Activated CD4-positive, alpha-beta T cell treated with anti-CD3 and anti-CD28 coated beads for 36 hours (primary cell): ENCODE measurements at places on chromosomes 1 and 21. TPM values are rescaled to one million over a fixed set of nuclear protein-coding genes. Genes with fewer than 3 reads are reported as not detected.

DNA sequence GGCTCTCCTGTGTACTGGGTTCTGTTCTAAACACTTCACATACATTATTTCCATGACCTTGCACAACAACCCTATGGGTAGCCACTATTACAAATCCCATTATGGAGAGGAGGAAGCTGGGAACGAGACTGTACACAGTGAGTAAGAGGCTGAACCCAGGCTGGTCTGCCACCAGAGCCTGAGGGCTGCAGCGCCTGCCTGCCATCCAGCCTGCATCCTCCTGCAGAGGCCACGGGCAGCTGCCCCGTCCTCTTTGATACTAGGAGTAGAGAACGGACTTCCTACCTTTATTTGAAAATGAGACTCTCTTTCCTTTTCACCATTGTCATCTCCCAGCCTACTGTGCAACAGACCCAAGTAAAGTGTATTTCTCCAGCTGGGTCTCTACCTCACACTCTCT lies 370.0 kb downstream of the HHAT start:
- no peak for DNase-seq

The TMEM51 gene
- not detected for total RNA-seq

The PYHIN1 gene
- 5.6 TPM for total RNA-seq

DNA sequence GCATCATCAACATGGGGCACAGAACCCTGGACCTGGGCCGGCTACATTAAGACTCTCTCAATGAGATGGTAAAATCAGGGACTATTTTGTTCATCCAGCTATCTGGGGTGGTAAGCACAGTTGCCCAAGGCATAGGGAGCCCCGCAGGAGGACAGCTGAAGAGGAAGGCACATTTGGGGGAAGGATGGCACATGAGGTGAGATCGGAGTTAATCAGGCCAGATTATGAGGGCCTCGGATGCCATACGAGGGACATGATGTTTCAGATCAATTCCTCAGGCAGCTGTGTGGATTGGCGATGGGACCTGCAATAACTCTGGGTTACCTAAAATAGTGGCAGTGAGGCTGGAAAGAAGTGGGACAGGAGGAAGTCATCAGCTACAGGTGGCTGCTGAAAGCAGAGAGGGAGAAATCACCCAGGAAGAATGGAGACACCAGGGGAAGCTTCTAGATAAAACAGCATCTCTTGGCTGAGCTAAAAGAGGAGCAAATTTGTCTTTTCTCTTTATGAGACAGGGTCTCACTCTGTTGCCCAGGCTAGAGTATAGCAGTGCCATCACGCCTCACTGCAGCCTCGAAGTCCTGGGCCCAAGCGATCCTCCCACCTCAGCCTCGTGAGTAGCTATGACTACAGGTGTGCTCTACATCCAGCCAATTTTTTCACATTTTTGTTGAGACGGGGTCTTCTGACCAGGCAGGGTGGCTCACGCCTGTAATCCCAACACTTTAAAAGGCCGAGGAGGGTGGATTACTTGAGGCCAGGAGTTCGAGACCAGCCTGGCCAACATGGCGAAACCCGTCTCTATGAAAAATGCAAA lies 21.1 kb downstream of the TOMM20 start:
- DNase-seq = no peak

The PLA2G2C gene
- 0.43 TPM for total RNA-seq

GRCh38 chr21:42785666-42786427 lies 93.5 kb downstream of the WDR4 start:
- no peak for DNase-seq

DNA sequence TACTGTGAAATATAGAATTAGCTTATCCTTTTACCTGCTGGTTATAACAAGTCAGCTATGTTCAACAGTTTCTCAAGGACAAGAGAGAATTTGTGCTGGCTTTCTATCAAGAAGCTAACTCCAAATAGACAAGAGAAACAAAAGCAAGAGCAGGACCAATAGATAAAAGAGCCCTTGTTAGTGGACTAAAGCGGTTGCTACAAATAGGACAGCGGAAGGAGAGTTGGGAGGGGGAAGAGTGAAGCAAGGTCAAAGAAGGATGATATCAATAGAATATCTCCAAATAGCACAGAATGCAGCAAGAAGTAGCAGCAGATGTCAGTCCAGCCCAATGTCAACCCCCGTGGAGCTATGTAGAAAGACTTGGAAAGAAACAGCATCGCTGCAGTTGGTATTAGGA lies 53.0 kb upstream of the AKT3 start:
- DNase-seq = no peak

DNA sequence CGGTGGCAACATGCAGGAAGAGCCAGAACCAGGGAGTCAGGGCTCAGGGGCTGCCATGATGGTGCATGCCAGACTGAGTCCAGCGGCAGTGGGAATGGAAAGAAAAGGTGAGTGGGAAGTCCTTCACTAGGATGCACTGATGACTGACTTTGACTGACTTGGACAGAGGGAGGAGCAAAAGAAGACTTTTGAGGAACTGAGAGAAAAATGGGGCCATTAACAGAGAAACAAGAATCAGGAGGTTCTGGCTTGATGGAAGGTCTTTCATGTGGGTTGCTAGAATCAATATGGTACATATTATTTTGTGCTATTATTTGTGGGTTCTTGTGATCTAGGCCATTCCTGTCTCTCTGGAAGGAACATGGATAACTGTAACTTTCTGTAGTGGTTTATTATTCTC lies 454.6 kb upstream of the PROX1 start:
- DNase-seq = no peak

DNA sequence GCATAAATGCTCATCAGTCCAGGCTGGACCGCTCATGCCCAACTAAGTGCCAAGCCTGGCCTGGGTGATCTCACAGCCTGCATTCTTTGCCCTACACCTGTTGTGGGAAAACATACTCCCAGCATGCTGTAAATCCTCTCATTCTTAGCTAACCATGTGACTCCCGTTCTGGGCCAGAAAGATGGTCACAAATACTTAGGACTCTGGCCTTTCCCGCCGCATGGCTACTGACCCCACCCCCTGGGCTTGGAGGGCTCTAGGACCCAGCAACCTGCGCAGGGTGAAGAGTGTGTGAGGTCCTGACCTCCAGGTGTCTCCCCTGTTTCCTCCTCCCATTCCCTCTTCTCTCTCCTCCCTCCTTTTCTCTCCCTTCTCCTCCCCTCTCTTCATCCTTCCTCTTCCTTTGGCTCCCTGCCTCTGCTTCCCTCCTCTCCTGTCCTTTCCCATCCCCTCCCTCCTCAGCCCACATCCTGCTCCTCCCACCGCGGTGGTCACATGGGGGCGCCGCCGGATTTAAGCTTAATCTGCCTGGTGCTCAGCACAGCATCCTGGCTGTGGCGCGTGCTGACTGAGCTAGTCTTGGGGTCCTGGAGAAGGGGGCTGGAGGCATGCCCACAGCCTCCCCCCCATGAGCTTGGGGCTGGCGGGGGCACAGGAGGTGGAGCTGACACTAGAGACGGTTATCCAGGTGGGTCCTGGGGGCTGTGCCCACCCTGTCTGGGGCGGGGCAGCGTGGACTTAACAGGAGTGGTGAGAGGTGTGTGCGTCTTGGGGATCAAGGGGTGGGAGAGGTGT lies at the start of gene CROCC:
CROCC (plus strand) TSS at position 541 of the 795 bp plus-strand sequence; CDS start at position 629, 88 bp downstream.
- DNase-seq = peak; percentile 76

DNA sequence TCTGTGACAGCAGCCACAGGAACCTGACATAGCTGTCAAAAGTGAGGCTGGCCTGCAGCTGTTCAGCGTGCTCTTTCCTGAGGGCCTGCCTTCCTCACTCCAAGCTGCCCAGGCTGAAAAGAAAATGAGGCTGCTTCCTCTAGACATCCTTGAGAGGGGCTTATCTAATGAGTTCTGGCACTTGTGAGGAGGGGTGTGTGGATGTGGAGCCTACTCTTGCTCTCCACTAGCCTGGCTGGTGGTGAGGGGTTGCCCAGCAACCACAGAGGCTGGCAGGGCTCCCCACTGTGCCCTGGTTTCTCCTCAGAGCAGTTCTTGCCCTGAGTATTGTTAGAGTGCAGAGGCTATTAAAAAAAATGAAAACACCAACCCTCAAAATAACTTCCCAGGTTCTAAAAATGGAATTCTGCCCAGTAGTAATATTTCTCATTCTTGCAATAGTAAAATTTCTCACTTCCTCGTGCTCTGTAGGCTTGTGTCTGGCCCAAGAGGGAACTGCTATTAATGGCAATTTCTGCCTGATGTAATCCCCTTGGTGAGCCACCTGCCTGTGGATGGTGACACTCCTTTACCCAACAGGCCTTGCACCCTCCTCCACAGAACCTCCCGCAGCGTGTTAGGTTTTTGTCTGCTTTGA lies 52.6 kb upstream of the EPS8L3 start:
- no peak for DNase-seq

The TNFSF4 gene
- 0.33 TPM for total RNA-seq

The PLCH2 gene
- total RNA-seq = 5.1 TPM

DNA sequence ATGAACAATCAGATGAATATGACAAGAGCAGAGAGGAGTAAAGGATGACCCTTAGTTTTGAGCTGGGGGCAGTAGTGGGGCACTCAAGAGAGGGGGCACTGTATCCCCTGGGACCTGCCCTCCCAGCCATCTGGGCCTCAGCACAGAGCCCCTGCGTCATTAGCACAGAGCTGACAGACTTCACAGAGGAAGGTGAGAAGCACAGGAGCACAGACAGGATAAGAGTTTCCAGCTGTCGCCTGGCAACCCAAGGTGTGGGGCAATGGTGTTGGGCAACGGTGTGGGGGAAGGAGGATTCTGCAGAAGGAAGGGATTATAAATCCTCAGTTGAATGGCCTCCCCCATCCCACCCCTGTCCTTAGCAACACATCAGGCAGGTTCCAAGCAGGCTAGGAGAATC lies 30.2 kb downstream of the RAB3B start:
- DNase-seq = no peak

DNA sequence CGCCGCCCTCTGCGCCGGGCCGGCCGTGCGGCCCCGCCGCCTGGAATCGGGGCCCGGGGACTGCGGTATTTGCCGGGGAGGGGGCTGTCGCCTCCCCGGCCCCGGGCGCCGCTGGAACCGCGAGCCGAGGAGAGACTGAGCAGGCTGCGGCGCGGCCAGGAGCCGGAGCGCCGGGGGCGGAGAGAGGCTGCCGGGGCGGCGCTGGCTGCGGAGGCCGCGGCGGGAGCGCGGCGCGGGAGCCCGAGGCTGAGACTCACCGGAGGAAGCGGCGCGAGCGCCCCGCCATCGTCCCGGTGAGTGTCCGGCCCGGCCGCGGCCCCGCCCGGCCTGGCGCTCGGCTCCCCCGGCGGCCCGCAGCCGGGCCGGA lies 746 bp downstream of the DYRK1A start:
- peak; percentile 57 for DNase-seq

The GOLT1A gene
- total RNA-seq = 0.69 TPM

The ITPKB gene
- 31.9 TPM for total RNA-seq

DNA sequence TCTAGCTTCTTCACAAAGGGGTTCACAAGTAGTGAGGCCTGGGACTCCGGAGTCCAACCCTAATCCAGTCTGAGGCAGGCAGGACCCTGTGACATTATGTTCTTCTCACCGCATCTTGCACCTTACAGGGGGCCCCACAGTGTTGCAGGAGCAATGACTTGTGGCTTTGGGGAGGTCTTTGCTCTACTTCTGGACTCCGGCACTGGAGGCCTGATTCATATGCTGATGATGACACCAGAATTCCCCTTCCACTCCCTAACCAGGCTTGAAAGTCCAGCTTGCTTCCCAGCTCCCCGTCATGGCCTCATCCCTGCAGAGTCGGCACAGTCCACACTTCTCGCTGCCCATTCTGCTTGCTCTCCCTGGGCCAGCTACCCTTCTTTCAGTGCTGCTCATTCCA lies 96.3 kb upstream of the SLC44A3 start:
- DNase-seq = no peak
